ENCODE measurements at places on chromosomes 11 and 22.

DNA sequence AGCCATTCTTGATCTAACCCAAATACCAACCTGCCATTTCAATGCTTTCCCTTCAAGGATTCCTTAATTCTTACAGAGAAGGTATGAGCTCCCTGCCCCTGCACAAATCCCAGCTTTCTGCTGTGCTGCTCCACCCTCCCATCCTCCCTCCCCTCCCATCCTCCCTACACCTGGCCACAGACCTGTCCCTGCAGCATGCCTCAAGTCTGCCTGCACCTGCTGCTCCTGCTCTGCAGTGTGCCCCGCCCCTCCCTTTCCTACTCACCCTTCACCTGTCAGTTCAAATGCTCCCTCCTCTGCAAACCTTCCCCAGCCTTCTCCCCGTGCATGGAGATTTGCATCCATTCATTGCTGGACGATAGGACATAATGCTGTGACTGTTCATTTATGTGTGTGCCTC is 139.9 kb upstream of the NARS2 start:
- no peak for DNase-seq

DNA sequence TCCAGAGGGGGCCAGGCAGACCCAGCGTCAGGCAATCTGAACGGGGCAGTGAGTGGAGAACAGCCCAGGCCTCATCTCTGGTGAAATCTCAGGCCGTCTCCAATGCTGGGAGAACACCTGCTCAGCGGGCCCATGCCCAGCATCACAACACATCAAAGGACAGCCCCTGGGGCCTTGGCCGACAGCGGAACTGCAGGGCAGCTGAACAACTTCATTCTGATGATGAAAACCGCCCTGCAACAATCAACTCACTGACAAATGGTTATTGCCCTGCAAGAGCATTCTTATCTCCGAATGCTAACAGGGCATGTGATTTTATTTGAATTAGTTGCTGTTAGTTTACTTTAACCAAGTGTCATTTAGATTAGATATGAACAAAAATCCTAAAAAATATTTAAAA is 14.6 kb downstream of the CELSR1 start:
- no peak for DNase-seq

GRCh38 chr22:49140911-49141665 is 686.6 kb downstream of the BRD1 start:
- no peak for DNase-seq

GRCh38 chr11:70322666-70323065 is 52.2 kb downstream of the PPFIA1 start:
- DNase-seq: no peak

- no peak for DNase-seq
These were observed 462.4 kb downstream of the BRD1 start for GRCh38 chr22:49365191-49365837.

- DNase-seq: no peak
These were observed 245.6 kb downstream of the TENM4 start for GRCh38 chr11:79195209-79195608.

GRCh38 chr11:5486421-5486820 is 2.1 kb upstream of the OR52D1 start:
- DNase-seq: peak; percentile 20

DNA sequence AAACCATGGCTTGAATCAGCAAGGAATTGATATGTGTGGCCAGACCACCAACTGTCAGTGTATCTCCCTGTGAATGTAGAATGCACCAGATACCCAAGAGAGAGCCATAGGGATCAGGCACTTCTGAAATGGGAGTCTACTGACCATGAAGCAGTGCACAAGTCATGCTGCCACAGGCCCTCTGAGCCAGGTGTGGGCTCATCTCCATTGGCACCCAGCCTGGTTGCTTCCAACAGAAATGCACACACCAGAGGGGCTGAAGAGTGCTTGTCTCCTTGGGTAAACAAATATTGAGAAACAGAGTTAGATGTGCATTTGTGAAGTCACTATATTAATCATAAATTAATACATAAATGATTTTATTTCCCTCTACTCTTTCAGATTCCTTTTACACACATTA is 28.4 kb upstream of the PANX1 start:
- DNase-seq: no peak

GRCh38 chr11:30465192-30465591 is 121.0 kb downstream of the MPPED2 start:
- DNase-seq: no peak

DNA sequence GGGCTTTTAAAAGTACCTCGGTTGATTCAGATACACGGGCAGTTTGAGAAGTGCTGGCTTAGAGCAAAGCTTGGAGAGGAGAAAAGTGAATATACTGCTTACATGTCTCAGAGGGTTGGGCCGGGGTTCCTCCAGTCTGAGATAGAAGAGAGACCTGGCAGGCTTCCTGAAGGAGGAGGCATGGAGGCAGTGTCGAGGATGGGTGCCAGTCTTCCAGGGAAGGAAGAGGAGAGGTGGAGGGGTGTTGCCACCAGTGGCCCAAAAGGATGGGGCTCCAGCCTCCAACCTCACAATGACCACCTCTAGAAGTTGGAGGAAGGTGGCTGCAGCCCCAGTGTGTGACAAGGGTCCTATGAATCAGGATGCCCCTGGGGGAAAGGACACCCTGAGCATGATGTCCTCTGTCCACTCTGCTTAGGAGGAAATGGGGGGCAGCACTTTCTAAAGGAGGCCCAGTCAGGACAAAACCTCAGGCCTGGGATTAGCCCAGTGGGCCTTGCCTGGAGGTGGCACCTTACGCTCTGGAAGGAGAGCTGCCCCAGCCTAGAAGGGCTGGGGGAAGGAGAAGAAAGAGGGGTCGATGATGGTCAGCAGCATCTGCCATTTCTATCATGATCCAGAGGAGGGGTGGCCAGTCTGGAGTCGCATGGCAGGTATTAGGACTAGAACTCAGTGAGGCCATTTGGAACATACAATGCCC is 65.2 kb downstream of the CD82 start:
- DNase-seq: peak; percentile 15

DNA sequence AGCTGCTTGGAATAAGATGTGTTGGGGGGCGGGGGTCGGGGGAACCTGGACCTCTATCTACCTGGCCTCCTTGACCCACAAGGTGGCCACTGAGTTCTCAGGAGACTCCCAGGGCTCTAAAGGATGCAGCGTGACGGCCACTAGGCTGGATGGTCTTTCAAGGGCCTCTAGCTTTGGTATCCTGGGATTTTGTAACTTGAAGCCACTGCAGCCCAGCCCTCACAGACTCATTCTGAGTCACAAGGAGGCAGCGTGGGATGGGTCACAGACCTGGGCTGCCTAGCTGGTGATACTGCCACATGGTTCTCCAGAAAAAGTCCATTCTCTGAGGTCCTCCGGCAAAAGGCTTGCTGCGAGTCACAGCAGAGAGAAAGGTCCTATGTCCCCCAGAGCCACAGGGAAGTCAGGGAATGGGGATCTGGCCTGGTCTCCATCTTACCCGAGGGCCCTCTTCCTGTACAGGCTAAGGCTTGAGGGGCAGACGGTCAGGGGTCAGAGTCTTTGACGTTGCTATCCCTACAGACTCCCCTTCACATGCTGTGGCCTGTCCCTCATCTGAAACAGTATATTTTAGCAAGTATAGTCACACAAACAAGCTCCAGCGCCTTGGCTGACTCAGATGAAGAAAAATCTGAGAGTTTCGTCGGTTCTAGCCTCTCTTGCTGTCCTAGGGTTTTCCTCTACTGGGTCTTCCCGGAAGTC is 52.4 kb downstream of the KCNC1 start:
- DNase-seq: no peak

- no peak for DNase-seq
These were observed 74.8 kb downstream of the KIAA1671 start for GRCh38 chr22:25027043-25027906.

DNA sequence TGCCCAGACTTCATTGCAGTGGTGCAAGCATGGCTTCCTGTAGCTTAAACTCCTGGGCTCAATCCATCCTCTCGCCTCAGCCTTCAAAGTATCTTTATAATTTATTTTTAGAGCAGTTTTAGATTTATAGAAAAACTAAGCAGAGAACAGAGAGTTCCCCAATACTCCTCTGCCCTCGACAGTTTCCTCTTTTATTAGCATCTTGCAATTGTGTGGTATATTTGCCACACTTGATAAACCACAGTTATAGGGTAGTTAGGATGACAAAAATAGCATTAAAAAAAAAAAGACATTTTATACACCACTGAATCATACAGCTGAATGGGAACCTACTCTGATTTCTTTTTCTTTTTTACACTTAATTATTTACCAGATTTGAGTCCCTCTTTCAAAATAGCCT is 31.2 kb downstream of the MS4A2 start:
- DNase-seq: no peak

DNA sequence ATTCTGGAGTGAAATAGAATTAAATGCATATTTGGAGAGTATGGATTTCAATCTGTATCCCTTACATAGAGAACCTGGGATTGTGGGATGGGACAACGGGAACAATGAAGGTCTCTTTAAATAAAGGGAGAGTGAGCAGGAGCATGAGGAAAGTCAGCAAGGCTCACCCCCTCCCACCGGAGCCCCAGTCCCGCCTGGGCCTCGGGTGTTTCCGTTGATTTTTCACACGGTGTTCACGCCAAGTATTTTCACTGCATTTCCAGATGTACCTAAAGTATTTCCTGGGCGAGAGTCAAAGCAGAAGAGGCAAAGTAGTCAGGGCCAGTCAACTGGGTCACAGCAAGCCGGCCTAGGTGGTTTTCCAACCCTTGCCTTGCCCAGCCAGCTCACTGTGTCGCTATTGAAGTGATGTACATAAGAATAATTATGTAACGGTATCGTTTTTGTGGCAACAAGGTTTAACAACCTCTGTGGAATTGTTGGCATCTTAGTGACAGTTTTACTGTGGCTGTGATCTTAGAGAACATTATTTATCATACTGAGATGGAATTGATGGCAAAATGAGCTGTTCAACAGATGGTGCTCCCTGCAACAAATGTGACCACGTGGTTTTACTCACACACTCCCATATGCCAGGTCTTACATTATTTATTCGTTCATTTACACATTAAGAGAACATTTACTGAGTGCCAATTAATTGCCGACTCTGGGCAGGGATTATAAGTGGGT is 177.3 kb downstream of the ADAMTS15 start:
- DNase-seq: no peak

DNA sequence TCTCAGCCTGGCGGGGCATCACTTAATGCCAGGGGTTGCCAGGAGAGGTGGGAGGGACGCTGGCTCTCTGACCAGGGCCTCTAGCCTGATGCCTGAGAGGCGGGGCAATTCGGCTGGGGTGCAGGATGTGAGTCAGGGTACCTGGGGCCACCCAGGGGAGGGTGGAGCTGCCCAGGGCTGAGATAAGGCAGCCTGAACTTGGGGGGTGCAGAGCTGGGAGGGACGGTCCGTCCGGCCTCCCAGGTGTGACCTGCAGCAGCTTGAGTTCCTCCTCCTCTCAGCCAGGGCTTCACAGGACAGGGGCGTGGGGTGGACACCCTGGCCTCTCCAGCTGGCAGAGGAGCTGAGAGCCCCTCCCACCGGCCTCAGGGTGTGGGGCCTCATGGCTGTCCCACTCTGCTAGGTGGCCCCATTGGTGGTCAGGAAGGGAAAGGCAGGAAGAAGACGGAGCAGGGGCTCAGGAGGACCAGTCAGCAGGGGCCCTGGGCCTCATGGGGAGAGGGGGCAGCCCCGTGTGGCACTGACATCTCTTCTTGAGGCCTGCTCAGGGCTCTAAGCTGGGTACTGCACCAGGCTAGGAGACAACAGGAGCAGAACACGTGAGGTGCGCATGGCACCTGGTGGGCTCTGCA is 942 bp upstream of the RPS6KA4 start:
- DNase-seq: peak; percentile 82

DNA sequence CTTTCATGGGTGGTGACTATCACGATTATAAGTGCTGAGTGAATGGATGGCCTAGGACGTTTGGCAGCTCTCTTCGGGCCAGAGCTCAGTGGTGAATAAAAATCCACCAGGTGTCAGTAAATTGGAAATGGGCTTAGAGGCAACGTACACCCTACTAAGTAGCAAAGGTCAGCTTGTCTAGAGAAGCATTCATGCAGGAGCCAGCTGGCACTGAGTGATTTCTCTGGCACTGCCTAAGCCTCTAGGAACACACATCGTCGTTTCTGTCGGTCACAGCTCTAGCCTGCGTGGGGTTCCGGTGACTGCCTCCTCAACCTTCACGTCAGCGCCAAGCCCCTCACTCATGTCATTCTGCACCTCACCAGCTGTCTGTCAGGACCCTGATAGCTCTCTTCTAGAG is 192.4 kb upstream of the NTM start:
- no peak for DNase-seq

GRCh38 chr22:42138122-42138770 is 7.6 kb upstream of the CYP2D6 start:
- no peak for DNase-seq

- DNase-seq: no peak
These were observed 4.0 kb downstream of the KCNJ1 start for GRCh38 chr11:128862908-128863660.
